ENCODE measurements at places on chromosomes 5 and 9.
A peak's percentile ranks its signal among the peaks of the same experiment; 100 is the strongest.

GRCh38 chr9:112380825-112381221, 915 bp downstream of the HSDL2 start:
- peak; percentile 29 for DNase-seq

DNA sequence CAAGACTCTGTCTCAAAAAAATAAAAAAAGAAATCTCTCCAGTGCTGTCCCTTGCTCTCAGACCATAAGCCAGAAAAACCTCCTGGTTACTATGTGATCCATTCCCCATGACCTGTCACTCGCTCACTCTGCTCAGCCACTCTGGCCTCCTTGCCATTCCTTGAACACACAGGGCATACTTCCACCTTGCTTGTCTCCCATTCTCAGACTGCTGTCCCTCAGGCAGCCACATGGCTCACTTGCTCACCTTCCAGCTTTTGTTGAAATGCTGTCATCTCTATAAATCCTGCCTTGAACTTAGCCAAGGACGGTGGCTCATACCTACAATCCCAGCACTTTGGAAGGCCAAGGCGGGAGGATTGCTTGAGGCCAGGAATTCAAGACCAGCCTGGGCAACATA, 82.9 kb downstream of the UGCG start:
- DNase-seq: no peak

DNA sequence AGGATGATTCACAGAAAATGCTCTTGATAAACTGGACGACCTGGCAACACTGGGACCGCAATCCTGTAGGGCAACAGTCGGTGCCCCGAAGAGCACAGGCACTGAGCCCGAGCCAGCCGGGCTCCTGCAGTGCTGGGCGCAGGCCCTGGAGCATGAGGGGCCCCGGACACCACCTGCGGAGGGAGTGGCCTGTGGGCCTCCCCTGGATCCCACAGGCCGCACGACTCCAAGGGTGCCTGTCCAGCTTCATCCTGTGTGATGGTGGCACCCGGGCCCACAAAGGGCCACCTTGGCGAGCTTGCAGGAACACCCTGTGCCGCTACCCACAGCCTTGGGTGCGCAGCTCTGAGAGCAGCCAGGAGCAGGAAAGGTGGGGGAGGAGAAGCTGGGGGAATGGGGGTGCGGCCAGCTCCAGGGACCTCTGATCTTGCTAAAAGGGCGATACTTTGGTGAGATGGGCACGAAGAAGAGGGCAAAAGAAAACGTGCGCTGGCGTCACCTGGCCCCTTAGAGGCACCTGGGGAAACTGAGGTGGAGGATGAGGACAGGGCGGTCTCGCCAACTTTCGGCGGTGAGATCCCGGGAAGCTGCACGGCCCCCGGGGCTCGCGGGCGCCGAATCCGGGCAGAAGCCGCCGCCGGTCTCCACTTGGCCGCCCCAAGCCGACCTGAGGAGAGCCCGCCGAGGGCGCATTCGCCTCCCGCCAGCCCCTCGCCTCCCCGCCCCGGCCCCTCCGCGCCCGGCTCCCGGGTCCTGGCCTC, 722 bp downstream of the TBC1D9B start:
- DNase-seq: no peak

- no peak for DNase-seq
Observed at GRCh38 chr5:74482523-74482922, 158.0 kb downstream of the ENC1 start.

DNA sequence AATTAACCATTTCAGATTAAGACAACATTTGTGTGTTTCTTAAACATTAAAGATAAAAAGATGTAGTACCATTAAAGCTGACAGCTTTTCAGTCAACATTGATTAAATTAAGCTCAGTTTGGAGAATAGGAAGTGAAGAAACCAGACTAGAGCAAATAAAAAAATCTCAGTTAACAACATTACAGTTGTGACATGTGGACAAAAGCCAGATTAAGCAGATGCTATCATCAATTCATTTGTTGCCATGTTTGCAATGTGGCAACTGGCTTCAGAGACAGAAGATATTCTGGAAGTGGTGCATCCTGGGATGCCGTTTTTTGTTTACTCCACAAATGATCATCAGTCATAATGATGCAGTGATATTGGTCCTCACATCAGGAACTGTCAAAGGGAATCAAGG, 70.3 kb upstream of the CNTLN start:
- no peak for DNase-seq

DNA sequence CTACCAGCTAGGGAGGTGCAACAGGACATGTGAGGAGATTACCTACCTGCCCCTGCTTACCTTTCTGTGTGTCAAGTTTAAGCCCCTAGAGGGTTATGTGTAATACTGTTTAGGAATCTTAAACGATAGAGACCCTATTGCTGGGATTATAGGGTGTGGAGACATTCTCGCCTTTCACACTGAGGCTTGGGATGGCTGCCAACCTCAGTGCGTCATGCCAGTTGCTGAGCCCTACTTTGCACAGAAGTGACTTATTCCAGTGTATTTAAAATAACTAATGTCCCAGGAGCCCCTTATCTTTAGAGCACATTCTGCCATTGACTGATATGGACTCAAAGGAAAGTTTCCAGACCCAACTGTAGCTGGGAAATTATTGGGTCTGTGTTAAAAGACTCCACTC, 76.6 kb upstream of the XPA start:
- DNase-seq: no peak

GRCh38 chr5:31750215-31750614, 111.3 kb downstream of the PDZD2 start:
- no peak for DNase-seq

GRCh38 chr5:41770799-41771198, 99.4 kb downstream of the OXCT1 start:
- peak; percentile 37 for DNase-seq

- no peak for DNase-seq
Observed at GRCh38 chr5:13408616-13409015, 535.9 kb downstream of the DNAH5 start.

DNA sequence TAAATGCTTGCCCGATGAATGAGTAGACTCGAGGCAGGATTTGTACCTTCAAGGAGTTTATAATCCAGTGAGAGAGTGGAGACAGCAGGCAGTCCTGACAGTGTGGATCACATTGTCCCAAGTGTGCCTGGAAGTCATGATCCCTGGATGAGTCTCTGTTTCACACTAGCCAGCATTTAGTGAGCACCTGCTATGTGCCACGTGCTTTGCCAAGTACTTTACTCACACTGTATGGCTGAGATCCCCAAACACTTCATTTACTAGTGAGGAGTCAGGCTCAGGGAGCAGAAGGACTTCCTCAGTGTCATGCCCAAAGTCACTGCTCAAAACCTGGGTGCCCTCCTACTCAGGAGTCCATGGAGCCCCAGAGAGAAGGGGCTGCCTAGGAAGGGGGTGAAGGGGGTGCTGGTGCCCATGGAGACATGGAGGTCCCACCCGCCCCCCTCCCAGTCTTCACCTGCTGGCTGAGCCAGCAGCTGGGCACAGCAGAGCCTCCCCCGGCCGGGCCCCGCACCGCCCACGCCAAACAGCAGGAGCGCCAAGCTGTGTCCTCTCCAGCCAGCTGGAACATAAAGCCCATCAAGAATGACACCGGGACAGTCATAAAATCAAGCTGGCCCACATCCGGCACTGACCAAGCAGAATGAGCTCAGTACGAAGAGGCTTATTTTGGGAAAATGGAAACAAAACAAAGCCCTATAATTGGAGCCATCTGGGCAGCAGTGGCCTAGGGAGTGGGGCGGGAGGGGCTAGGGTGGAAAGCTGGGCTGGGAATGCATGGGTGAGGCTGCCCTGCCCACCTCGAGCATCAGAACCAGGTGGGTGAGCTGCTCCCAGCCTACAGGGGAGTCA, 10.6 kb downstream of the LAMC3 start:
- no peak for DNase-seq

GRCh38 chr5:6118691-6119090, 259.7 kb downstream of the MED10 start:
- no peak for DNase-seq

GRCh38 chr5:132451387-132451786, 39.2 kb downstream of the IRF1 start:
- DNase-seq: no peak

DNA sequence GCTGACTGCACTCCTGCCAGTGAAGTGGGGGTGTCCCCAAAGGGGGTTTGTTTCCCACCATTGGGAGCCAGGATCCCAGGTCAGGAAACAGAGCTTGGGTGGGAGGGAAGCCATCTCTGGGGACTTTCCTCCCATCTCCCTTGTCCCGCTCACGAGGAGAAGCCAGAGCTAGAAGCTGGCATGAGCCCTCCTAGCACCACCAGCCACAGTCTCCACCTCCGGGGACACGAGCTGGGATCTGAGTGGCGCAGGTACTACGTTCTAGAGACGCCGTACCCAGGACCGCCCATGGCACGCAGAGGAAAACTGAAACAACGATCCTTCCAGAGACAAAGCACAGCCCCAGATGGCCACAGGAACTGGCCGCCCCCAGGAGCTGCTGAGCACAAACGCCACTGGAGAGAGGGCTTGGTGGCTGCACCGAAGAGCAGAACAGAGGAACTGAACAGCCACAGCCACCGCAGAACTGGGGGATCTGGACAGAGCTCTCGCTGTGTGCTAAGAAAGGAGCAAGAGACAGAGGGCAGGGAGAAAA, 29.8 kb downstream of the ADAMTS2 start:
- DNase-seq: no peak

DNA sequence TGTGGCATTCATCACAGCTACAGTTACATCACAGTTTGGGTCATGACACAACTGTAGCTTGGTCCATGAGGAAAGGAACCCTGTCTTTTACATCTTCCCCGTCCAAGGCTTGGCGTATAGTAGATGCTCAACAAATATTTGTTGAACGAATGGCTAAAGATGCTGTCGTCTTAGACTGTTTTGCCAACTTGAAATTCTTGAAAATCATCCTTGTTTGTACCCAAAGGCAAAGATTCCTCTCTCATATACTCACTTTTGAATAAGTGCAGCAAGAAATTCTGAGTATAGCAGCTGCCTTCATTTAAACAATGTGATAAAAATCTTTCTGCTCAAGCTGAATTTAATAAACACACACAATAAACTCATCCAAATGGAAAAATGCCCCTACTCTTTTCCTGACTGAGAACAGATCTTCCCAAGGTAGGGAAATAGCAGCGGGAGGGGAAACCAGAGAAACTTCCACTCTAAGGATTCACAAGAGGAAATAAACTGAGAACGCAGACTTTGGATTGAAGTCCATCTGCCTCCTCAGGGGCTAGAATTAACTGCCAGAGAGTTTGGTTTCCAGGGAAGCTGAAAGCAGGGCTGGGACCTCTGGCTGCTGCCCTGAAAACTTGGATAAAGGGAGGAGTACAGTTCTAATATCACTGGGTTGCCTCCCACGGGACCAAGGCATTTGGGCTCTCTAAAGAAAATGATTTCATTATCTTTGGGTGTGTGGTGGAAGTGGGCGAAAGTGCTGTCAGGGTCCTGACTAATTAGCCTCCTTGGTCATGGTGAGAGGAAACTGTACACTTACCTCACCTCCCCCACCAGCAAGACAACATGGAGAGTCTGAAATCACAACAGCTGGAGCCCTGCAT, 99.1 kb downstream of the DPYSL3 start:
- no peak for DNase-seq

DNA sequence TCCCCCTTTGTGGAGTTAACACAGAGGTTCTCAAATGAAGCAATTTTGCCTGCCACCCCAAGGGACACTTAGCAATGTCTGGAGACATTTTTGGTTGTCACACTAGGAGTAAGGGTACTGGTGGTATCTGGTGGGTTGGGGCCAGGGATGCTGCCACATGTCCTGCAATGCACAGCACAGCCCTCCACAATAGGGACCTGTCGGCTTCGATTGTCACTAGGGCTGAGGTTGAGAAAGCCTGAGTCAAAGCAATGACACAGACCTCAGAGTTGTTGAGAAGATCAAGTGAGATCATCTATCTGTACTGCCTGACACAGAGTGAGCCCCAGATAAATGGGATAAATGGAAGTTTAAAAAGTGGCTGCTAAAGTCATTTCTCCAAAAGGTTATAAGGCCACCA, 249.2 kb upstream of the KLF4 start:
- DNase-seq: no peak

DNA sequence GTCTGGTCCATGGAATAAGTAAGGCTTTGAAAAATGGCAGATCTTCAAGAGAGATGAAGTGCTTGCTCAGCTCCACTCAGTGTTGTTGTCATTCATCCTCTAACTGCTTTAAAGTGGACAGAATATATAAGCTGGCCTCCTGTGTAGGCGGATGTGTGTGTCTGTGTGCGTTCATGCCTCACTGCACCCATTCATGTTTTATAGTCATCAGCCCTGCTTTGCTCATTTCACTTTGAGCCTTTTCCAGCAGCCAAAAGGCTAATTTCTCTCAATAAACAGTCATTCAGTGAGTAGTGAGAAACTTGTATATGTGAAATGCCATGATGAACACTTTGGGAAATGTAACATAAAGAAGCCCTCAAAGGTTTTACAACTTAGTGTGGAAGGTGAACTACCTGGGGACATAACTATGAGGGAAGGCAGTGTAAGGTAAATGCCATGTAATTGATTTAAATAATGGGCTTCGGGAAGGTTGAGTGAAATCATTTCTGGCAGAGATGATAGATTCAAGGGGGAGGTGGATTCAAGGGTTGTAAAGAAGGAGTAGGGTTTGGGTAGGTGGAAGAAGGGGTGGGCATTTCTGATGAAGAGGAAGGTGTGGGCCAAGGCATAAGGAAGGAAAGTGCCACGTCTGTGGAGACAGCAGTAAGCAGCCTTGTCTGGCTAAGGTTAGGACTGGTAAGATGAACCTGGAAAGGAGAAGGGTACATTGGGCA, 15.7 kb downstream of the TTC23L start:
- DNase-seq: peak; percentile 58

GRCh38 chr5:8396246-8396645, 527.3 kb downstream of the MTRR start:
- DNase-seq: no peak
